ENCODE measurements at places on chromosomes 2 and 18. TPM values are rescaled to one million over a fixed set of nuclear protein-coding genes. Genes with fewer than 3 reads are reported as not detected.

The PSD4 gene
- 4.0 TPM for total RNA-seq

The CERKL gene
- total RNA-seq = 47.5 TPM

The OTOF gene
- 1.4 TPM for total RNA-seq

The EPHA4 gene
- 84.7 TPM for total RNA-seq

The TTN gene
- total RNA-seq = 4.3 TPM

The CD8B2 gene
- not detected for total RNA-seq

The DYSF gene
- total RNA-seq = 1.4 TPM

The LHCGR gene
- 1.5 TPM for total RNA-seq

The CYBRD1 gene
- 16.3 TPM for total RNA-seq
